ENCODE measurements at places on chromosomes 13 and 19.

DNA sequence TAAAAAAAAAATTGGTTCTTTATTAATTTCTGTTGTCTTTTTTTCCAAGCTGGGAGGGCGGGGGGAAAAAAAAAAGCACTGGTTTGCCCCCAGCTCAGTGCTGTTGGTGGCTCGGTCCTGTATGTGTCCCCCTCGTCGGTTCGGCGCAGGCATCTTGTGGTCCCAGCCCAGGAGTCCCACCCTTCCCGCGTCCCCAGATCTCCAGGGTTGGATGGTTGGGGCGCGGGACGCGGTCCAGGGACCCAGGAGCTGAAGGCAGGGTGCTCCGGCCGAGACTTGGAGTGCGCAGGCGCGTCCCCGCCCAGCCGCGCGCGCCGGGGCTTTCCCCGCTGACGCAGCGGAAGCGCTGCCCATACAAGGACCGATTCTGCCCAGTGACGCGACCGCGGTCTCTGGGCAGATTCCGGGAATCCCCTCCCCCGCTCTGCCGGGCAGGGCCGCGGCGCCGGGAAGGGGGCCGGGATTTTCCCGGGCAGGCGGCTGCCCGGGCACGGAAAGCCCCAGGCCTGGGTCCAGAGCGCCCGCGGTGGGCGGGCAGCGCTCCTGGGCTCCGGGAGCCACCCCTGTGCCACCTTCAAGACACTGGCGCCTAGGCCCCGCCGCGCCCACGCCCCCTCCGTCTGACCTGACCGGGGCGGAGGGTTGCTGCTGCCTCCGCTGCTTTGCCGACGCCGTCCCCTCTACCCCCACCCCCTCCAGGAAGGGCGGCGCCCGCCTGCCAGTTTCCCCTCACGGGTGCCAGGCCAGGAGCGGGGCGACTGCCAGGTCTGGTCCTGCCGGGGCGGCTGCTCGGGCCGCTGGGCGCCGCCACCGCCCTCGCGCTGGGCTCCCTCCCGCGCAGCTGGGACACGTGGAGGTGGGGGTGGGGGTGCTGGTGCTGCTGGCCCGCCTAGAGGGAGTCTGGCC is 2.3 kb downstream of the JUNB start:
- no peak for DNase-seq

GRCh38 chr19:6417713-6418561 is 6.7 kb downstream of the KHSRP start:
- no peak for DNase-seq

DNA sequence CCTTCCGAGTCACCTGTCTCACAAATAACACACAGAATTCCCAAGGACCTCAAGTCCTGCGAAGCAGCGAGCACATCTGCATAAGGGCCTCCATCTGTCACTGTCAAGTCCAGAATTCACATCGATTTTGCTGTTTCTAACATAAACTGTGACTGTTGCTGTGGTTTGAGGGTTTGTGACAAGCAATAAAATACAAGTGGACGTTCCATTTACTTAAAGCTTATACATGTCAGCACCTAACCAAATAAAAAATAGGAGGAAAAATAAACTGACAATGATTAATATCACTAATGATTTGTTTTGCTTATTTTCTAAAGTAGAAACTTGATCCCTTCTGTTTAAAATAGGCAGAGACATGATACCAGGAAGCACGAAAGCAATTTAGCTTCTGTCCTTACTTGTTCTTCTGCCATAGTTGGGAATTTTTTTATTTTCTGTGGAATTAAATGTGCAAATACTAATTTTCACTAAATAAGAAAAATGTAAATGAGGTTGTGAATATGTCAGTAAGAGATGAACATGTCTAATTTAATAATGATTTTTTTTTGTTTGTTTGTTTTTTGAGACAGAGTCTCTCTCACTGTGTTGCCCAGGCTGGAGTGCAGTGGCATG is 279.1 kb downstream of the FGF9 start:
- no peak for DNase-seq

GRCh38 chr13:112664501-112665203 is 25.2 kb upstream of the ATP11A start:
- DNase-seq: no peak

GRCh38 chr13:47213047-47213446 is 316.2 kb upstream of the HTR2A start:
- DNase-seq: no peak

- no peak for DNase-seq
Measured at GRCh38 chr19:10523135-10523636, 5.9 kb upstream of the S1PR5 start.

GRCh38 chr19:19820774-19821320 is 703 bp downstream of the ZNF506 start:
- DNase-seq: no peak

DNA sequence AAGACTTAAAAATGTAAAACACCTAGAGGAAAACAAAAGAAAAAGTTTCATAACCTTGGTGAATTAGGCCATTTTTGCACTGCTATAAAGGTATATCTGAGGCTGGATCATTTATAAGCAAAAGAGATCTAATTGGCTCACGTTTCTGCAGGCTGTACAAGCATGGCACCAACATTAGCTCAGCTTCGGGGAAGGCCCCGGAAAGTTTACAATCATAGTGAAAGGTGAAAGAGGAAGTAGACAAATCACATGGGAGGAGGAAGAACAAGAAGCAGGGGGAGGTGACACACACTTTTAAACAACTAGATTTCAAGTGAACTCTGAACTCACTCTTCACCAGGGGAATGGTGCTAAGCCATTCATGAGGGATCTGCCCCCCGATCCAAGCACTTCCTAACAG is 1358.5 kb upstream of the PCDH9 start:
- DNase-seq: no peak

- no peak for DNase-seq
Measured at GRCh38 chr19:44776402-44777096, 1.1 kb upstream of the CBLC start.
